ENCODE measurements at places on chromosomes 2 and 18.

DNA sequence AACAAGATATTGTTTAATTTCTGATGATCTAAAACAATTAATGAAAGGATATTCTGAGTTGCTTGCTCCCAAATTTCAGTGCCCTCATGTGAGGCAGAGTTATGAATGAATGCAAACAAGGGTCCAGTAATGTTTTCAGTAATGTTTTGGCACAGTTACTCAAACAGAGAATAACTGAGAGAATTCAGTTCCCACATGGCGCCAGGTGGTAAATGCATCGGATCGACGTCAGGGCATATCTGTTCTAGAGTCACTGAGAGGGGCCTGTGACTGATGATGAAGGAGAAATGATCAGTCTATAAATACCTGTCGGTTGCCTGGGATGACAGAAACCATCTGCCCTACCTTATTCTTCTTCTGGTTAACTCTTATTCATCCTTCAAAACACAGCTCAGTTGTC lies 81.4 kb downstream of the KCNS3 start:
- DNase-seq = no peak

DNA sequence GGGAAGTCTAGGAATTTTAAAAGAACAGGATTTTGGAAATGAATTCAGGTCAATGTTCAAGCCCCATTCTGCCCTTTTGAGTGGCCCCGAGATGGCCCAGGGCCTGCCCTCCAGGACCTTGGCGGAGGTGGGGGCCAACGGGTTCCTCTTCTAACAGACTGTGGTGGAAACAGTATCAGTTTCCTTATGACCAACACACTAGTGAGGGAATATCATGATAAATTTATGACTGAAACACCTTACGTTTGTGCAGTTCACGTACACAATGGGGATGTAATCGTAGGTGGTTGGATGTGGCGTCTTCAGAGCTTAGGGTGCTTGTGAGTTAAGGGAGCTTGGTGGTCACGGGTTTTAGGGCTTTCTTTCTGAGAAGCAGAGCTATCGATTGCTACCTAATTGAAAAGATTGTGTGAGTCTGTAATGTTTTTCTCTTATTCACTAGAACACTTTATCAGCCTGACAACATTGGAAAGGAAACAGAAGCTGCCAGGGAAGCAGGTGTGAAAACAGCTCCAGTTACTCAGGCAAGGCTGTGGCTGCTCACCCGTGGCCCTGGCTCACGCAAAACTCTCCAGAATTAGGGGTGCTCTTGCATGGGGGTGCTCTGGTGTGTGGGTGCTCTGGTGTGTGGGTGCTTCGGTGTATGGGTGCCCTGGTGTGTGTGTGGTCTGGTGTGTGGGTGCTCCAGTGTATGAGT lies 165.3 kb downstream of the SNTG2 start:
- no peak for DNase-seq

DNA sequence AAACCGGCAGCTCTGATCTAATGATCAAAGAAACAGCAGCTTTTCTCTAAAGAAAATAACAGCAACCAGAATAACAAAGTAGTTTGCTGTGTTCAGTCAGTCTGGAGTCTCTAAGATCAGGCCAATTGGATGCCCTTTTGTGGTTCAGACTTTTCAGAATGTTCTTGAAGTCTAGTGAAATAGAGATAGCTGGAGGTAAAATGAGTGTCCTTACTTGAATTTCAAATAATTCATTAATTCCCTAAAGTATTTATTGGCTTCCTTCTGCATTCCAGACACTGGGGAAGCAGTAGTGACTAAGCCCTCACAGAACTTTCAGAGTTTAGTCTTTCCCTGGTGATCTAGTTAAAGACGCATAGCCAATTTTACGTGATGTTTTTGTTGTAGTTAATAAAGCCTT lies 58.7 kb downstream of the C18orf54 start:
- DNase-seq = no peak

GRCh38 chr2:41000906-41001305 lies 549.0 kb upstream of the SLC8A1 start:
- no peak for DNase-seq

DNA sequence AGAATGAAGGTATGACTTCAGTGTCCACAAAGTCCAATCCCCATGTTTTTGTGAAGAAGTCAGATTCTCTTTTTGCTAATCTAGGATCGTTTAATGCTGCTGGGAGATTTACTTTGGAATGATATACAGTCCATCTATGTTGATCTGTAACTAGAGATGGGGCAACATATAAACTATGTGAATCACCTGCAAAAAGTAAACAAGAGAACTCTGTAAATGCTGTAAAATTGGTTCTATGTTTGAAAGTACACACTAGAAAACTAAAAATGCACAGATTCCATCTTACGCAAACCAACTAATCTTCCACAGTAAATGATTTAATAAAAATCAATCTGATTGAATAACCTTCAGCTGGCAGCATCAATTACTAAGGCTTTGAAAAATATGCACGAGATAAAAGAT lies 37.5 kb downstream of the VPS54 start:
- DNase-seq = no peak

GRCh38 chr18:75211953-75212750 lies 1.6 kb downstream of the TSHZ1 start:
- no peak for DNase-seq

DNA sequence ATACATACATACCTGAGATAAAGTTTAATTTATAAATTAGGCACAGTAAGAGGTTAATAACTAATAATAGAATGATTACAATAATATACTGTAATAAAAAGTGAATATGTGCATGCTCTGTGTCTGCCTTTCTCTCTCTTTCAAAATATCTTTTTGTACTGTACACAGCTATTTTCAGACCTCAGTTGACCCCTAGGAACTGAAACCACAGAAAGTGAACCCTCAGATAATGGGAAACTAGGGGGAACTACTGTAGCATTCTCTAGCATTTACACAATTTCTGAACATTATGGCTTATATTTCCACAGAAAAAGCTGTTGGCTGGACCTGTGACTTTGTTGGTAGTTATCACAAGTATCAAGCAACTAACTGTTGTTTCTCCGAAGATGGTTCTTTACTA lies 25.9 kb downstream of the WDR75 start:
- DNase-seq = no peak

GRCh38 chr2:128444816-128445522 lies 126.3 kb upstream of the HS6ST1 start:
- no peak for DNase-seq

DNA sequence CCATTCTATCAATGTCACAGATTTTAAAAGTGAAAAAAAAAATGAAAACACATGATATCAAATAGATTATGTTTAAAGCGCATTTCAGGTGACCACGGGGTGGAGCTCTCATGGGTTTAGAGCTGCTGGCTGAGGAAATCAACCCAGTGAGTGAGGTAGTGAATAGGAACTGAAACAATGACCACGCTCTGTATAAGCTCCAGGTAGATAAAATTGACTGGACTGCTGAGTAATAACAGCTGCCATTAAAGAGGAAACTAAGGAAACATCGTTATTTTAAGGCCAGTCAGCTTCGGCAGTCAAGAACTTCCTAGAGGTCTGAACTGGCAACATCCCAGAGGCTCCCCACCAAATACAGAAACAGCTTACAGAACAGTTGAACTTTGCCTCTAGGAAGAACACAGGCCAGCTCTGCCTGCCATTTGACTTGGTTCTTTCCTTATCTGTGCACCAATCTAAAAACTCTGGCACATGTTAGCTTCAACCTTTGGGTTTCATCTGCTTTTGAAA lies 185.9 kb downstream of the PDE1A start:
- peak; percentile 26 for DNase-seq

- DNase-seq = no peak
These were observed 43.9 kb upstream of the OTOF start for GRCh38 chr2:26521913-26522180.

DNA sequence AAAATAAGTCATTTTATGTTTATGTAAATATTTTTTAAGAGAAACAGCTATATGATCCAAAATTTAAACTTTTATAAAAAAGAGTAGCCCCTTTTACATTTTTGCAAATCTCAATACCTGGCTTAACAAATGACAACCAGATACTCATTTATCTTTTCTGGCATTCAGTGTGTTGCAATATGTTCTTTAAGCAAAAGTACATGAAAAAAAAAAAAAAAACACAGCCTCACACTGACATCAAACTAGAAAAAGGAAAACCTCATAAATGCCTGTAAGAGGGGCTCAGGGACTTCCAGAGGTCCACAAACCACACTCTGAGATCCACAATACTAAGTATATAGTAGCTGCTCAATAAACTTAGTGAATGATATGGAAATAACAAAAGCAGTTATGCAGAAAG lies 21.9 kb downstream of the PPP4R3B start:
- no peak for DNase-seq

DNA sequence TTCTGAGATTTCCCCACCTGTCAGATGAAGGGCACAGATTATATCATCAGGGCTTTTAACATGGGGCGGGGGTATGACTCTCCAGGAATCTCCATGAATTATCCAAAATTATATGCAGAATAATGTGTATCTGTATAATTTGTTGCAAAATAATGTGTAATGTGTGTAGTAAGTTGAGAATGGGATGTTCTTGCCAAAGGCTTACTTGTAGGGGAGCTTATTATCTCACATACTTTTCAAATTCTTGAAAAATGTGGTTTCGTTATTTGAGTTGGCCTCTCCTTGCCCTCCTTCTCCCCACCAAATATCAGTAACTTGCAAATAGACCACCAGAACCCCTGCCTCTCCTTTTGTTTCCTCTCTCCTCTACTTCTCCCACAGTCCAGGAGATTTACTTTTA lies 35.6 kb downstream of the UBR3 start:
- DNase-seq = no peak

GRCh38 chr2:14182227-14182946 lies 450.1 kb upstream of the LRATD1 start:
- DNase-seq = no peak

DNA sequence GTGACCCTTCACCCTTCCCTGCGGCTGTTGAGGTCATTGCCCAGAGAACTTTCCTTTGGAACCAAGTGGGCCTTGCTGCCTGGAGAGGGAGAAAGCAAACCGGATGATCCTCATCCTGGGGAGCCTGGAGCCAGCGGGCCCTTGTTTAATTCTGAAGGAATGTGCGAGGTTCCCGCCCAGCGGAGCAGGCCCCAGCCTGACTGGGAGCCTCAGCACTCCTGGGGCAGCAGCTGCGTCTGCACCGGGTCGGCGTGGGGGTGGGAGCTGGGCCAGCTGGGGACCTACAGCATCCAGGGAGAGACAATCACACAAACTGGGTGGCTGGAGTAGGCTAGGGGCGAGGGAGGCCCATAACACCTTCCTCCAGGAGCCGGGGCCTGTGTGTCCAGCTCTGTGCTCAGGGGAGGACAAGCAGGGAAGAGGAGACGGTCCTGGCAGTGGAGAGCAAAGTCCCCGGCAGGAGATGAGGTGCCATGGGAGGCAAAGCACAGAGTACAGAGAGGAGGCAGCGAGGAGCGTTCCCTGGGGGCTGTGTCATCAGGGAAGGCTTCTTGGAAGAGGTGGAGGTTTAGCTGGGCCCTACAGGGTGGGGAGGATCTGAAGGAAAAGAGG lies 61.9 kb upstream of the HAAO start:
- DNase-seq = no peak

DNA sequence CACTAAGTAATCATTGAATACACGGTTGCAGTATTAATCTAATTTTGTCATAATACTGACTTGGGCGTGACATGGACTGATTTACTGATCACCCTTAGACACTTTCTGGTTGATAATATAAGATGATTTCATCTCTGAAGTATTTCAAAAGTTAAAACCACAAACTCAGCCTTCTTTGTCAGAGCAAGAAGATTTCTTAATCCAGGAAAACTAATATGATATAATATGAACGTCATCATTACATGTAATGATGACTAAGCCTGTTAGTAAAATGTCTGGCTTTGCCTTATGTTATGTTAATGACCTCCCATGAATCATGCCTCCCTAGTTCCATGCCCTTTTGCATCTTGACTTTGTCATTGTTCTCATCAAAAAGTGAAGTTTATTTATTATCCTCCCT lies 1325.0 kb upstream of the CDH2 start:
- no peak for DNase-seq

GRCh38 chr2:150759106-150759505 lies 271.6 kb upstream of the RND3 start:
- DNase-seq = no peak

- DNase-seq = no peak
These were observed 20.9 kb upstream of the TFPI start for GRCh38 chr2:187574969-187575750.

GRCh38 chr2:175804122-175804521 lies 197.9 kb downstream of the LNPK start:
- DNase-seq = peak; percentile 13

DNA sequence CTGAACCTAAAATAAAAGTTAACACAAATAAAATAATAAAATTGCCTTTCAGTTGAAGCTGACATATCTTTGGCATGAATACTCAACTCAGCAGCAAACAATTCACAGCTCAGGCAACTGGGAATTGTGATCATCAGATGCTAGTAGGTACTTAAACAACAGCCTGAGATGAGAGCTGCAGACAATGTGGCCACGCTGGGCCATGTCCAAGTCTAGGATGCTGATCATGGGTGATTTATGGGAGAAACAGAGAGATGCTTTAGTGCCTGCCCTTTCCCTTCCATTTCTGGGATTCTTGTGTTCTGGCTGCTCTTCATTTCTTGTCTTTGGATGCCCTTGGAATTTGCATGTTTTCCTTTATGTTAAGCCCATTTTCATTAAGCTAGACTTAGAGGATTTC lies 212.4 kb upstream of the CWC22 start:
- DNase-seq = no peak

- DNase-seq = no peak
These were observed 8.4 kb upstream of the C2orf72 start for GRCh38 chr2:231028889-231029288.

DNA sequence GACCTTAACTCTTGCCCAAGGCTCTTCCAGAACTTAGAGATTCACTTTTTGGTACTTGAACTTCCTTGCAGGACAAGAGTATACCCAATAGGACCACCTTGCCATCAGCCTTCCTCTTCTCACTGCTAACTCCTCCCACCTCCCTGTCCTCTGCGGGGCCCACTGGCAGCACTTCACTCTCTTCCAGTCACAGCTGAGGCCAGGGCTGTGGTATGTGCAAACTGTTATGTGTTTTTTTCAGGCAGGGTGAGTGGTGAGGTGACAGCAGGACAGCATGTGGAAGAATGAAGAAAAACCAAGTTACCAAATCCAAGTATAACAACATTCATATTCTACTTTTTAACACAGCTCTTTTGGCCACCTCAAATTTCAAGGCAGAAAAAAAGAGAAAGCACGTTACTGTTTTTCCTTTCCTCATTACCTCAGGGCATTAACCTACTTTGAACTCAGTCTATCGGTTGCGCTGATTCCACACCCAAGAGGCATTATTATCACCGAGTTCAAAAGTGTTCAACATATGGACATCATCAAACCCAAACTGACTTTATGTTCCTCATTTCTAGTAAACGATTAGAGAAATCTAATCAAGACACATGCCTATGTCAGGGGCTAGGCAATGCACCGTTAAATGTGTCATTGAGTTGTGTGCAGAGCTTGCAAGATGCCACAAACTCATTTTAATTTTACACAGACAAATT lies 605.2 kb upstream of the SYT4 start:
- no peak for DNase-seq

GRCh38 chr2:26892133-26892532 lies 44.2 kb downstream of the DPYSL5 start:
- DNase-seq = no peak

DNA sequence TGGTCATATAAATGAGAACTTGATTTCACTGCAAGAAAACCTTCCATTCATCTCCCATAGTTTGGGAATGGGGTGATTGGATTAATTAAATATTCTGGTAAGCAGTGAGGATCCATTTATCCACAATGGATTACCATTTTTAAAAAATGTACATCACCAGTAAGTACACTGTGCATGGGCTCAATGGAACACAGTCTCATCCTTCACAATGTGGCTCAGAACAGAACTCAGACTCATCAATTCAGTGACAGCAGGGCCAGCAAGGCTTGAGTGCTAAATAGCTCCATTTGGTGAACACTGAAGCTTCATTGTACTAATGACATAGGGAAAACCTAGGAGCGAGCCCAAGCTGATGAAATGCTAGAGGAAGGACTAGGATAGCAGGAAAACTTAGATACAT lies 223.8 kb downstream of the CMPK2 start:
- DNase-seq = peak; percentile 57

Data from globus pallidus (tissue), 1 donor.